Smooth muscle cell of bladder (primary cell): ENCODE measurements at places on chromosomes 3 and 15. TPM values are rescaled to one million over a fixed set of nuclear protein-coding genes. Genes with fewer than 3 reads are reported as not detected.

The RGMA gene
- total RNA-seq = 0.28 and 0.46 TPM in 2 replicates

The FAM81A gene
- under 0.01 and 0.18 TPM in 2 replicates for total RNA-seq

The FBXL2 gene
- 7.3 and 9.8 TPM in 2 replicates for total RNA-seq

The CIAO2A gene
- 64.2 and 65.1 TPM in 2 replicates for total RNA-seq

The GP9 gene
- total RNA-seq = not detected in 2 replicates

The A4GNT gene
- total RNA-seq = not detected in 2 replicates

The C3orf85 gene
- total RNA-seq = not detected in 2 replicates

The NEO1 gene
- total RNA-seq = 23.8 and 45.1 TPM in 2 replicates

The SAMD7 gene
- not detected in 2 replicates for total RNA-seq

The P2RY12 gene
- total RNA-seq = 0.28 and 0.46 TPM in 2 replicates

The SCG5 gene
- total RNA-seq = 9.1 and 13.7 TPM in 2 replicates

The CHL1 gene
- 2.6 and 4.0 TPM in 2 replicates for total RNA-seq

The FRMD5 gene
- total RNA-seq = 1.6 and 5.0 TPM in 2 replicates

The LRRN1 gene
- not detected in 2 replicates for total RNA-seq

The CFAP161 gene
- not detected in 2 replicates for total RNA-seq

The ADGRG7 gene
- total RNA-seq = not detected in 2 replicates

The ESYT3 gene
- 0.28 and 0.83 TPM in 2 replicates for total RNA-seq

The ATP10A gene
- 5.3 and 10.4 TPM in 2 replicates for total RNA-seq

The GPR160 gene
- 0.14 and 0.28 TPM in 2 replicates for total RNA-seq

The LRRK1 gene
- total RNA-seq = 6.8 and 12.9 TPM in 2 replicates

The RARB gene
- total RNA-seq = 4.4 and 10.3 TPM in 2 replicates

The MME gene
- 603 and 789 TPM in 2 replicates for total RNA-seq

The STRA6 gene
- 4.8 and 8.5 TPM in 2 replicates for total RNA-seq
